Activated CD4-positive, alpha-beta T cell treated with anti-CD3 and anti-CD28 coated beads, Interleukin-2, amount 50 U/mL, for 1 hour (primary cell): ENCODE measurements at places on chromosomes 13 and 19.

DNA sequence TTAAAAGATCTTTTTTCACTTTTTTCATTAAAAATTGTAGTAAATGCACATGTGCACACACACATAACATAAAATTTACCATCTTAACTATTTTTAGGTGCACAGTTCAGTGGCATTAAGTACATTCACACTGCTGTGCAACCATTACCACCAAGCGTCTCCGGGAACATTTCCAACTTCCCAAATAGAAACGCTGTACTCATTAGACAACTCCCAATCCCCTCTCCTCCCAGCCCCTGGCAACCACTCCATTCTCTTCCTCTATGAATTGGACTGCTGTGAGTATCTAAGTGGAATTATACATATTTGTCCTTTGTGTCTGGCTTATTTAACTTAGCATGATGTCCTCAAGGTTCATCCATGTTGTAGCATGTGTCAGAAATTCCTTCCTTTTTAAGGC lies 11.6 kb downstream of the GJB2 start:
- no peak for DNase-seq

DNA sequence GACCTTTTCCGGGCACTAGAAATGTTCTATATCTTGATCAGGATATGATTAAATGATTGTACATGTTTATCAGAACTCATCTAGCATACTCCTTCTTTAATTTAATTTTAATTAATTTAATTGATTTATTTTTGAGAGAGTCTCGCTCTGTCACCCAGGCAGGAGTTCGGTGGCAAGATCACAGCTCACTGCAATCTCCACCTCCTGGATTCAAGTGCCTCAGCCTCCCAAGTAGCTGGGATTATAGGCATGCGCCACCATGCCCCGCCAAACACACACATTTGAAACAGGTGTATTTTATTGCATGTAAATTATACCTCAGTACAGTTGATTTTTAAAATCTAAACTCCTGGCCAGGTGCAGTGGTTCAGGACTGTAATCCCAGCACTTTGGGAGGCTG lies 17.4 kb upstream of the BCL3 start:
- DNase-seq: no peak

GRCh38 chr13:76936763-76937162 lies 11.5 kb upstream of the ACOD1 start:
- no peak for DNase-seq

DNA sequence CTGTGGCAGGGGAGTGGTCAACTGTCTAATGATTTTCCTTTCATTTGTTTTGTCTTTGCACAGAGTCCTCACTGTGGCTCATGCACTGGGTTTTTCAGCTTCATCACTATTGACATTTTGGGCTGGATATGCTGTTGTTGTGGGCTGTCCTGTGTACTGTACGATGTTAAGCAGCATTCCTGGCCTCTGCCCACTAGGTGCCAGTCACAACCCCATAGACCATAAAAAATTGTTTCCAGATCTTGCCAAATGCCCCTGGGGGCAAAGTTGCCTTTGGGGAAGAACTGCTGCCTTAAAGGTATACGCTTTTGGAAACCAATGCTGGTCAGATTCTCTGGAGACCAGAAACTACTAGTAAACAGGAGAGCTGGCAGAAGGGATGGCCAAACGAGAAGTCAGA lies 310.4 kb downstream of the SPRY2 start:
- DNase-seq: no peak

- DNase-seq: no peak
Measured at GRCh38 chr19:43591904-43592772, 3.8 kb downstream of the IRGQ start.

DNA sequence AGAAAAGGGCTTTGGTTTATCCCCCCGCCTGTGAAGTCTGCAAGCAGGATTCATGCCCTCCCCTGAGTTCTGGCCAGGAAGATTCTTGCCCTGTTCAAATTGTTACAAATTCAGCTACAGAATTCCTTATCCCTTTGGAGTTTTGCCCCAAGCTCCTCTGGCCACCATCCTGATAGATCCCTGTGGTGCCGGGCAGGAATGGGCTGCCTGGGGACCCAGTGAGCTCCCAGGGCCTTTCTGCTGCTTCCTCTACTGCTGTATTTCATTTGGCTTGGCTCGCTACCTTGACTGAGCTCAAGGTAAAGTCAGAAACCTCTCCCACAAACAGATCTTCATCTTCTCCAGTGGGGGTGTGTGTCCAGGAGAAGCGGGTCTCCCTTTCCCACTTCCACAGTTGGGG lies 194.6 kb upstream of the NBEA start:
- no peak for DNase-seq
